ENCODE measurements at places on chromosomes 2 and 18.

DNA sequence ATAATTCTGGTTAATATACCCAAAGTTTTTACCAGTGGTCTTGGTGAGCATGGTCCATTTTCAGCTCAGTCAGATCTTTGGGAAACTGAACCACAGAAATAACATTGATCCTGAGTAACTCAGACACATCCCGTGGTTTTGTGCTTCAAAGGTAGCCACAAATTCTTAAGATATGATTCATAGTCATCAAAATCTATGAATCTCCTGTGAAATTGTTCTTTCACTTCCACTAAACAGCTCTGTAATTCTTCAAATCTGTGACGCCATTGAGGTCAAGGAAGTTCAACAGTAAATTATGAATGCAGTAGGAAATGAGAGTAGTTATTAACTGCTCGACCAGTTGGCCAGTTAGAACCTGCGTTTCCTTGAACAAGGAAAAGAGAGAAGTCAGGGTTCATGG, 147.3 kb downstream of the IRS1 start:
- peak; percentile 97 for DNase-seq

DNA sequence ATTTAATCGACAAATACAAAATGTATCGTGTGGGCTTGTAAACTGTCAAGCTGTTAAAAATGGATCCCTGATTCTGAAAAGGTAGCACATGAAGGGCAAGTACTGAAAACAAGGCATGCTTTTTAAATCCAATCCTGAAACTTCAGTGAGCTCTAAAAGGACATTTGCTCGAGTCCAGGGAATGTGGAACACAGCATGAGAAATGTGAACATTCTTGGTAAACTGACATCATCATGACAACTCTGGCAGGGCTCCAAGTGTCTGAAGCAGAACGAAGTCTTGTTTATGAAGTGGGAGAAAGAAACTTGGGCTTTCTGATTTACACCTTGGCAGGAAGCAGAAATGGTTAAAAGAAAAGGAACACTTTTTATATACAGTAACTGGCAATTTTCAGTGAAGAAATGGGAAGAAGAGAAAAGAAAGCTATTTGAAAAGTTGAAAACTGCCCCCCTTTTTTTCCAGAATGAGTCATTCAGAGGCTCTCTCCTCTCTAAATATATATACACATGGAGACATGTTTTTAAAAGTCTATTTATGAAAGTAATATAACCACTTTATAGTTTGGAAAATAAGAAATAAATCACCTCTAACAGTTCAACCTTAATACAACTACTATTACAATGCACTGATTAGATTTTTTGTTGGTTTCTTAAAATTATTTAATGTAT, 120.8 kb downstream of the GAREM1 start:
- peak; percentile 86 for DNase-seq

GRCh38 chr2:174753038-174753633, 11.1 kb downstream of the CHRNA1 start:
- no peak for DNase-seq

DNA sequence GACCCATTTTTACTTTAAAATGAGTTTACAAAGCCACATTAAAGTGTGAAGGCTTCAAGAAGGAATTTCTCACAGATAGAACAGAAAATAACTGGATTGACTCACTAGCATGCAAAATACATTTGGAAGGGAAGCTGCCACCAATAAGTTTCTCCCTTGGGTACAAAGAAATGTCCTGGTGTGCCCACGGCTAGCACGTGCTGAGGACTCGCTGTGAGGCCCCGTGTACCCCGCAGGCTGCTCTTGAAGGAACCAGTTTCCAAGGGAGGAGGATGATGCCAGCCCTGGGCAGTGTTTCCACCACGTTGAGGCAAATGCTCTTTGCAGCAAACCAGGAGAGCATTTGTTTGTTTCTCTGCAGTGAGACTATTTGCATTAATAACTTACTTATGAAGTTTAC, 207.3 kb downstream of the SH3RF3 start:
- DNase-seq = no peak

DNA sequence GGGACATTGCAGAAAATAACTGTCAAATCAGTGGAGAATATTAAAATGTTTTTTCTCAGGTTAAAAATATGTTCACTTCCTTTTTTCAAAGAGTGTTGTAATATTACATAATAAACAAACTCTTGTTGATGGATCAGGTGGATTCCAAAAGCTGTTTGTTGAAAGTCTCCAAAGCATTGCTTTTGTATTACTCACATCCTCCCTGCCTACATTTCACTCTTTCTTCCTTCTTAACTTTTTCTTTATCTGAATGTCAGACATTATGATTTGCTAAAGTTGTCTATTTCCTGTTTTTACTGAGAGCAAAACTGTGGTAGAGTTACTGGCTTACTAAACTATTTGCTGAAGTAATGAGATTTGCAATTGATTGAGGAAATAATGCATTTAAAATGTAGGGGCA, 92.1 kb downstream of the CDH19 start:
- DNase-seq = peak; percentile 10

DNA sequence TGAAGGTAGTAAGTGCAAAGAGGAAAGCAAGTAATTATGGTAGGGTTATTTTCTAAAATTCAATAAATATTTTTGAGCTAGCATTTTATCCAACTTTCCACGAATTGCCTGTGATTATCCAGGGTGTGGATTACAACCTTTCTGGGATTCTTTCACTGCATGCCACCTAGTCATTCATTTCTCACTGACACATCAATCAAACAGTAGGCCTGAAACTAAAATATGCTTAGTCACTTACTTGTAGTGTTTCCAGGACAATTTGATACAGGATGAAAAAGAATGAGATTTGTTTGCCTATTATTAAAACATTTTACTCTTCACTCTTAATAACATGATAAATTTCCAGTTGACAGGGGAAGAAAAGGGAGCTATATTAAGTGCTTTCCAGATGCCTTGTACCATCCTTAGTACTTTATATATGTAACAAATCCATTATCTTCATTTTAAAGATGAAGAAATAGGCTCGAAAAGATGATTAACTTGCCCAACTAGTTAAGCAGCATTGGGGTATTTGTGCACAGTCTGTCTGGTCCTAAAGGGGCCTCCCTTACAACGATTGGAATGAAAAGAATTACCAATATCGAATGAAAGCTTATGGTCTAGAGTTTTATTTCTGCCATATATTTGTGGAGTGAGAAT, 70.4 kb downstream of the KCTD1 start:
- no peak for DNase-seq

GRCh38 chr2:106195981-106196380, 1.9 kb upstream of the UXS1 start:
- DNase-seq = no peak

GRCh38 chr2:237660381-237660900, 33.1 kb downstream of the LRRFIP1 start:
- DNase-seq = no peak

- DNase-seq = peak; percentile 89
Measured at GRCh38 chr2:43458014-43458628, 137.7 kb downstream of the THADA start.

GRCh38 chr2:160380611-160381010, 113.0 kb downstream of the RBMS1 start:
- no peak for DNase-seq

DNA sequence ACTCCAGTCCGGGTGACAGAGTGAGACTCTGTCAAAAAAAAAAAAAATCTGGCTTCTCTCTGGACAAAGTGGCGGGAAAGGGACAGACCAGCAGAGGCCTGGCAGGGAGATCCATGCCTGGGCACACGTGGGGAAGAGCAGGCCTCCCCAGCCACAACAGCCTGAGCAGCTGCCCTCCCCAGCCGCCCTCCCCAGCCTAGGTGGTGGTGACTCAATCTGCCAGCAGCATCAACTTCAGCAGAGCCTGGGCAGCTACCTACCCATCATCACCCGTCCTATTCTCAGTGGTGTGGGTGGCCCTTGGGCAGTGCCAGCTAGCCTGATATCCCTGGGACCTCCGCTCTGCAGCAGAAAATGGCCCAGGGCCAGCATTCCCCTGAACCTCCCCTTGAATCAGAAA, 612.4 kb downstream of the FBXO15 start:
- DNase-seq = no peak

DNA sequence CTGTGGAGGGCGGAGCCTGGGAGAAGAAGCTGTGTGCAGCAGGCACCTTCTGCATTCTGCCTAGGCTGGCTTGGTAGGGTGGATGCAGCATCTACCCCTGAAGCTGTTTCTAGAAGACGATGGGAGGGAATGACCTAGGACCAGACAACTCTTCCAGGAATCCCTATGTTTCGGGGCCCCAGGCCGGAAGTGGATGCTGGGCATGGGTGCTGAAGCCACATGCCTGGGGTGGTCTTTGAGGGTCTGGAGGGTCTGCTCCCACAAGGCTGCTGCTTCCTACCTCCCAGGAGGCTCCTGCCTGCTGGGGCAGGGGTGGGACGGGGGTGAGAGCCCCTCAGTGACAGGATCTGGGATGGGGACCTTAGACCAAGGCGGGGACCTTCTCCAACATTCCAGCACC, 61.0 kb downstream of the CIB4 start:
- DNase-seq = no peak

DNA sequence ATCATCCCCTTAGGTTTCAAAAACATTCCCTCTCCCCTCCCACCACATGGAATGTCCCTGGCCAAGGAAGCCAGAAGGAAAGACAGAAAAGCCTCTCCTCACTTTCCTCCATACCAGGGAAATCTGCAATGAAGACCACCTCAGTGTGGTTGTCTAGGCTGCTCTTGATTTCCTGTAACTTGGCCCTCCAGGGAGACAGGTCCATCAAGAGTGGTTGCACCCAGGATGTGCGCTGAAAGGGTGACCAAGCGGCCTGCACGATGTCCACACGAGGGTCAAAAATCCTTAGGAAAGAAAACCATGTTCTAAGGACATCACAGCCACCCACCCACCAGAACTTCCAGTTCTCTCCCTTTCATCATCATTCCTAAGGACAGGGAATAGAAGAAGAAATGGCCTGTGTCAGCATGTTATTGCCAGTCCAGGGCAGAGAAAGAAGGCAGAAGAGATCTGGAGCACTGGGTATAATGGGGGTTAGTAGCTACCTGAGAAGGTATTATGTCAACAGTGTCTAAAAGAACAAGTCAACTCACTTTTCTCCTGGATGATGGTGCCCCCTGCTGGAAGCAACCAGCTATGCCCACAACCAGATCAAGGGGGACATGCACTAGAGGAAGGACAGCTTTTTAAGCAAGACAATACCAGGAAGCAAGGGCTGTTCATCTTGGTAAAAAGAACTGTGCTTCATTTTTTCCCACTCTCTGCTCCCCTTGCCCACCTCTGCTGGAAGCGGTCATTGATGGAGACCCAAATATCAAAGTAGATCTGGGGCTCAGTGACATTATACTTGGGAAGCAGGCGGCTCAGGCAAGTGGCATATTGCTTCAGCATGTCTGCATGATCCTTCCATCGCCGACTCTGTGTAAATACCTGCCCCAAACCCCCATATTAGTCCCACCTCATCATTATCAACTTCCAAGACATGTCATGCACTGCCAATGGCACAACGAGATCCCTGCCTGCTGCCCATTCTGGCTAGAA, 9.3 kb downstream of the GGCX start:
- DNase-seq = peak; percentile 83

- peak; percentile 18 for DNase-seq
Measured at GRCh38 chr2:216083464-216084281, 2.0 kb downstream of the TMEM169 start.

GRCh38 chr2:108958002-108958401, 31.0 kb downstream of the EDAR start:
- DNase-seq = no peak

- no peak for DNase-seq
Measured at GRCh38 chr18:66150650-66151049, 399.8 kb downstream of the CDH7 start.

- DNase-seq = no peak
Measured at GRCh38 chr2:10432311-10433181, 15.6 kb downstream of the ODC1 start.

- DNase-seq = no peak
Measured at GRCh38 chr2:196924051-196924450, 2.5 kb downstream of the PGAP1 start.

DNA sequence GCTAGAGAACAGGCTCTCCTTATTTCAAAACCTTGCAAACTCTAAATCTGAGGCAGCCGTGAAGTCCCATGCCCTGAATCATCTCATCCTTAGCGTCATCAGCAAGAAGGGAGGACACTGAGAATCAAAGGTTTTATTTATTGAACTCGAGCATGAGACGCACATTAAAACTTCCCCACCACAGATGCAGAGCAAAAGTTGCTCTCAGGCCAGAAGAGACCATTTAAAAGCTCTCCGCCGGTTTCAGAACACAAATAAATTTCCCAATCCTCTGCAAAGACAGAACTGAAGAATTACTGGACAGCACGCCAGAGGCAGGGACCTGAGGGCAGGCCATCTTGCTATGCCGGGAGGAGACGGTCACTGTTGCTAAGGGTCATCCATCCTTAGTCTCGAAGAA, 1.3 kb downstream of the AMMECR1L start:
- peak; percentile 82 for DNase-seq

- DNase-seq = peak; percentile 7
Measured at GRCh38 chr2:215427585-215427984, 8.3 kb downstream of the FN1 start.

GRCh38 chr2:99389946-99390345, 52.8 kb downstream of the EIF5B start:
- DNase-seq = no peak
